H7 (cell line): ENCODE measurements at places on chromosomes 2 and 18.

- DNase-seq: no peak
Observed at GRCh38 chr18:55346961-55347740, 240.8 kb downstream of the TCF4 start.

- DNase-seq: no peak
Observed at GRCh38 chr18:49227441-49228165, 232.8 kb downstream of the DYM start.

- no peak for DNase-seq
Observed at GRCh38 chr2:147689220-147689909, 155.5 kb upstream of the ACVR2A start.

DNA sequence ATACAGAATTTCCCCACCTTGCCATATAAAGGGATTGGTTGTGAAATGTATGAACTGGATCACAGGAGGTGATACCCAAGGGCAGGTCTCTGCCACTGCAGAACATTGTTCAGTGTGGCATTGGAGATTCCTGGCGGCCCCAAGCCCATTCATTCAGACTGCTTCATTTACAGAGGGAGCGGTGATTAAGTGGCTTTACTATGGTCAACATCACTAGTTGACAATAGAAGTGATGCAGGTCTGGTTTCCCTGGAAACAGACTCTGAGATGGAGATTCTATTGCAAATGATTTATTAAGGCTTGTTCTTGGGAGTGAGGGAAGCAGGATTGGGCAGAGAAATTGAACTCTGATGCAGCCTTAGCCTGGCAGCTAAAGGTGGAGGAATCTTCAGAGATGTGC, 62.4 kb downstream of the ZDBF2 start:
- no peak for DNase-seq
